HL-60 (cell line): ENCODE measurements at places on chromosomes 13 and 19.

DNA sequence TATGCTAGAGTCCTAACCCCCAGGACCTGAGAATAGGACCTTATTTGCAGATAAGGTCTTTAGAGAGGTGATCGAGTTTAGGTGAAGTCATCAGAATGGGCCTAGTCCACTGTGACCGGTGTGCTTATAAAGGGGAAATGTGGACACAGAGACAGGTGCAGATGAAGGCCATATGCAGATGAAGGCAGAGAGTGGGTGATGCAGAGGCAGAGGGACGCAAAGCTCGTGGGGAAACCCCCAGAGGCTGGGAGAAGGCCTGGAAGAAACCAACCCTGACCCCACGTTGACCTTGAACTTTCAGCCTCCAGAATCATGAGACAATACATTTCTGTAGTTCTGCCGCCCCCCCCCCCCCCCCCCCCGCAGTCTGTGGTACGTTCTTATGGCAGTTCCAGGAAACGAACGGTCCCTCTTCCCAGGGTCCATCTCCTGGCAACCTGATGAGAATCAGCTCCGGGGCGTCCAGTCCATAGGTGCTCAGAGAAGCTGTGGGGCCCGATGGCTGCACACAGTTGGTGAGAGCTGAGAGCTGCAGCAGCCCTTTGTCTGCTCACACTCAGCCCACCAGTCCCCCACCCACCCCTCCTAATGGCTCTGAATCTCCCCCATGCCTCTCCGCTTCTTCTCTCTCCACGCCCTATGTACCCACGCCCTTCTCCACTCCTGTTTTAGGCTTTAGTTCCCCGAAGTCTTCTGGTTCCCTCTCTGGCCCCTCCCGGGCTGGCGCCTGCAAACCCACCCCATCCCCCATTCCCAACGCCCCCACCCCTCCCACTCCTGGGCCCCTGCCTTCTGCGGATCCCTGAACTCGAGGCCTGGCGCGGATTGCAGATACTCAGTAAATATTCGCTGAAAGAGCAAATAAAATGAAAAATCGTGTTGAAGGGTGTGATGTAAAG, 218.3 kb upstream of the MAB21L1 start:
- no peak for DNase-seq

- DNase-seq, result no peak
These were observed 25.3 kb upstream of the EIF3G start for GRCh38 chr19:10145031-10145430.

DNA sequence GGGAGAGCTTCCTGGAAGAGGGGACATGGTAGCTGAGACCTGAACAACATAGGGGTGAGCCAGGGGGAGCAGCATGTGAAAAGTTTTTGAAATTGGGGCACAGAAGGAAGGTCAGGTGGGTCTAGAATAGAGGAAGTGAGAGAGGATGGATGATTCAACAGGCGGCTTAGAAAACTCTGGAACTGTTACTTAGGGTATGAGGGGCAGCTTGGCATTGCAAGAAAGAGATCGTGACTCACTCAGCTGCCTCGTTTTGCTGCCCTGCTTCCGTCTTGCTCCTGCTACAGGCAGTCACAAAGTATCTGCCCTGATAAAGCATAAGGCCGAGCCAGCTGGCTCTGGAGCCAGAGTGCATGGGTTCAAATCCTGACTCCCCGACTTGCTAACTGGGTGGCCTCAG, 1.3 kb upstream of the CEACAM20 start:
- peak; percentile 10 for DNase-seq

- DNase-seq, result no peak
These were observed 1.2 kb downstream of the PCDH9 start for GRCh38 chr13:67228916-67229315.

DNA sequence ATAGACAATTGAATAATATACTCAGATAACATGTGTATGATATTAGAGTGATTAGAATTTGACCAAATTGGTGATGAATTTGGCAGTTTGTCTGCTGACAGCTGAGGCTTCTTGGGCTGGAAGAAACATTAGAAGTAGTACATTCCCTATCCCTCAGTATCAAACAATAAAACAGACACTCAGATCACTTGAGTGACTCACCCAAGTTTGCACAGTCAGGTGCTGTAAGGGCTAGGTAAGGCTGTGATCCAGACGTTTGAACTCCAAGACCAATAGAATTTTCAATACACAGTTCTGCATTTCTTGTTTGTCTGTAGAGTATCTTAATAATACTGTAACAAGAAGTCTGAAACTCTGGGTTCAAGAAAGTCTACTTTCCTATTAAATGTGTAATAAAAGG, 223.5 kb downstream of the POSTN start:
- no peak for DNase-seq

DNA sequence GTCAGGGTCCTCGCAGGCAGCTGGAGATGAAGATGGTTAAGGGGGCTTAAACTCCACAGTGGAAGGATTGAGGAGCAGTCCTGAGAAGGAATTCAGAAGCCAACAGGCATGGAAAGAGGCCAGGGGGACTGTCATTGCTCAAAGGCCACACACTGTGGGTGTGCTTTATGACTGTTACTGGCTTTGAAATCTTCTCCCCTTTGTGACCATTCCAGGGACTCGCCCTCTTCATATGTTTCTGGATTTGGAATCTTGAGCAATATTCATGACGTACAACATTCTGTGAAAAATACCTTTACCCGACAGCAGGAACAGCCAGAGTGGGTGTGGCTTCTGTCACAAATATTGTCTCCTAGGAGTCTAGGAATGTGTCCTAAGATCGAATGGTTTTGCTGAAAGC, 16.6 kb downstream of the CEACAM7 start:
- DNase-seq, result no peak

GRCh38 chr19:35509018-35509652, 4.3 kb downstream of the DMKN start:
- no peak for DNase-seq

DNA sequence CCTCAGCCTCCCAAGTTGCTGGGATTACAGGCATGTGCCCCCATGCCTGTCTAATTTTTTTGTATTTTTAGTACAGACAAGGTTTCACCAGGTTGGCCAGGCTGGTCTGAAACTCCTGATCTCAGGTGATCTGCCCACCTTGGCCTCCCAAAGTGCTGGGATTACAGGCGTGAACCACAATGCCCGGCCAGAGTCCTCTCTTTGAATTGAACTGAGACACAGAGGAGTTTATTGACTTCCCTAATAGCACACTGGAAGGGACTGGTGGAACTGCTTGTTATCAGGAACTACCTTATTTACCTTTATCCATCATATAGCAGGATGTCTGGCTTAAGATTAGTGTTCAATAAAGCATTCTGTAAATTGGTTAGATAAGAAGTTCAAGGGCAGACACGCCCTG, 613.8 kb downstream of the EFNB2 start:
- no peak for DNase-seq
